Stimulated activated CD8-positive, alpha-beta memory T cell treated with anti-CD3 and anti-CD28 coated beads, Interleukin-2, amount 100 ng/mL, for 1 hour (primary cell): ENCODE measurements at places on chromosomes 11 and 22.
A peak's percentile ranks its signal among the peaks of the same experiment; 100 is the strongest.

- peak; percentile 17 for DNase-seq
Measured at GRCh38 chr11:64916040-64916774, 802 bp downstream of the ATG2A start.

DNA sequence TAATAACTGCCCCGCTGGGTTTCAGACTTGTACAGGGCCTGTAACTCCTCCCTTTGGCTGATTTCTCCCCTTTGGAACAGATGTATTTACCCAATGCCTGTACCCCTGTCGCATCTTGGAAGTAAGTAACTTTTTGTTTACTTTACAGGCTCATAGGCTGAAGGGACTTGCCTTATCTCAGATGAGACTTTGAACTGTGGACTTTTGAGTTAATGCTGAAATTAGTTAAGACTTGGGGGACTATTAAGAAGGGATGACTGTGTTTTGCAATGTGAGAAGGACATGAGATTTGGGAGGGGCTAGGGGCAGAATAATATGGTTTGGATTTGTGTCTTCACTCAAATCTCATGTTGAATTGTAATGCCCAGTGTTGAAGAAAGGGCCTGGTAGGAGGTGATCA lies 62.0 kb downstream of the TRPC6 start:
- DNase-seq, result no peak

DNA sequence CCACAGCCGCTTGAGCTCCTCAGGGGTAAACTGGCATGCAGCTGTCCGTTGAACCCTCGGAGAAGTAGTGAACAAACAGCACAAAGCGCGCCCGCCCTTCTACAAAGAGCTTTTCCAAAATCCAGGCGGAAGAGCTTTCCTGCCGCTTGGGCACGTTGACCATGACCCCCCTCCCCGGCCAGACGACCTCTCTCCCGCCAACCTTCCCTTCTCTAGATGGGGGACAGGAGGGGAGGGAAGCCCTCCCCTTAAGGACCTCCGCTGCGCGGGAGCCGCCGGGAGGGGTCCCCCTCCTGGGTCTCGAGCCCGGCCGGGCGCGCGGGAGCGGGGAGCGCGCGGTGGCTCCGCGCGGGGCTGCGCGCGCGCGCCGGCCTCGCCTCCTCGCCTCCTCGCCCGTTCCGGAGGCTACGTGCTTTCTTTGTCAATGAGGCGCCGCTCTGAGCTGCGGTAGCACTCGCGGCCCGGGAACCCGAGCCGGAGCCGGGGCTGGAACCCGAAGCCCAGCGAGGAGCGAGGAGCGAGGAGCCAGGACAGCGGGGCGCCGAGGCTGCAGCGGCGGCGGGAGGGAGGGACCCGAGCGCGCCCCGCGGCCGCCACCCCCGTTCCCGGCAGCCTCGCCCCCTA lies 118.6 kb downstream of the HIPK3 start:
- no peak for DNase-seq

GRCh38 chr11:72561856-72562255 lies 112.4 kb downstream of the PDE2A start:
- no peak for DNase-seq

- no peak for DNase-seq
Measured at GRCh38 chr22:46183733-46184132, 33.4 kb downstream of the PPARA start.

- DNase-seq, result no peak
Measured at GRCh38 chr11:125390946-125391345, 105.1 kb downstream of the FEZ1 start.

- no peak for DNase-seq
Measured at GRCh38 chr11:131580476-131580875, 210.1 kb downstream of the NTM start.

- DNase-seq, result no peak
Measured at GRCh38 chr11:61315260-61315659, 17.6 kb downstream of the DDB1 start.
